Activated CD4-positive, alpha-beta memory T cell treated with anti-CD3 and anti-CD28 coated beads, Interleukin-2, amount 10 ng/mL, durations not matched to agents 7 days and 5 days (primary cell): ENCODE measurements at places on chromosomes 7 and 10.

GRCh38 chr7:2197436-2198155 is 35.1 kb downstream of the MAD1L1 start:
- DNase-seq, result no peak

GRCh38 chr10:97771913-97772823 is at the start of gene SFRP5:
Gene SFRP5 (minus strand): TSS chr10:97771999. CDS start chr10:97771833, 166 bp downstream.
- DNase-seq, result no peak

- DNase-seq, result no peak
These were observed 2.5 kb upstream of the KPNA7 start for GRCh38 chr7:99210265-99210970.

DNA sequence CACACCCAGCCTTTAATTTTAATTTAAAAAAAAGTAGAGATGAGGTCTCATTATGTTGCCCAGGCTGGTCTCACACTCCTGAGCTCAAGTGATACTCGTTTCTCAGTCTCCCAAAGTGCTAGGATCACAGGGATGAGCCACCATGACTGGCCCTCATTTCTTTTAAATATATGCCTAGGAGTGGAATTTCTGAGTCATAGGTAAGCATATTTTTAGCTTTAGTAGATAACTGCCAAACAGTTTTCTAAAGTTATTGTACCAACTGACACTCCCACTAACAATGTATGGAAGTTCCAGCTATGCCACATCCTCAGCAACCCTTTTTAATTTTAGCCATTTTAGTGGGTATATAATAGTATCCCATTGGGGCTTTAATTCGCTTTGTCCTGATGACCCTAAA is 13.8 kb upstream of the PPIF start:
- DNase-seq, result no peak

- DNase-seq, result peak; percentile 61
These were observed at the start of gene ZC3HAV1L for GRCh38 chr7:139035586-139036353. Gene ZC3HAV1L (minus strand): TSS chr7:139036042. CDS start chr7:139036017, 25 bp downstream.

- no peak for DNase-seq
These were observed 6.6 kb upstream of the INSIG1 start for GRCh38 chr7:155291045-155291530.

DNA sequence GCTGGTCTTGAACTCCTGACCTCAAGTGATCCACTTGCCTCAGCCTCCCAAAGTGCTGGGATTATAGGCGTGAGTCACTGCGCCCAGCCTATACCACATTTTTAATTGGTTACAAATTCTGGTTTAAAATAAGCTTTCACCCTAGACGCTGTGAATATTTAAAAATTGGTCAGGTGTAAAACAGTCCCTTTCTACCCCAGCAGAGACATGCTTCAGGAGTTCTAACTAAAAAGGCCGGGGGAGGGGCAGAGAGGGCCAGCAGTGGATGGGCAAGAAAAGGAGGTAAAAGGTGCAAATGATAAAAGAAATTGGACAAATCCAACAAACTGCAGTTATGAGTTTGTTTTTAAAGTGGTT is 70.0 kb downstream of the WAPL start:
- no peak for DNase-seq

GRCh38 chr7:17674166-17674942 is 265.9 kb downstream of the SNX13 start:
- DNase-seq, result no peak

- peak; percentile 6 for DNase-seq
These were observed 266.9 kb downstream of the RPS24 start for GRCh38 chr10:78300526-78300925.

- DNase-seq, result no peak
These were observed 172.3 kb downstream of the ARL4A start for GRCh38 chr7:12859761-12860160.

DNA sequence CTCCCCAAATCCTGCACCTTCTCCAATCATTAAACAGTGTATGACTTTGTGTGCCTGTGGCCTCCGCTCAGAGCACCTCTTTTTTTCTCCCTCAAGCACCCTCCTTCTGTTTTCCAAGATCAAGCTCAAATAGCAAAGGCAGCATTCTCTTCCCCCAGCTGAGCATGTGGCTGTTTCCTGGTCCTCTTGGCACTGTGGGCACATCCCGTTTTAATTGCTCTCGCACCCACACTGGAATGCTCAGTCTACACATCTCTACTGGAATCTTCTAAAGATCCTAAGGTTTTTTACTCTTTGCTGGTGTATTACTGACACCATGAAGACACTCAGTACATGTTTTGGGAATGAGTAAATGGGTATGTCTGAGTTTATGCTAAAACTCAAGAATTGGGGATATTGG is 107.4 kb downstream of the WDFY4 start:
- no peak for DNase-seq

GRCh38 chr10:57972783-57973182 is 294.9 kb downstream of the IPMK start:
- no peak for DNase-seq

DNA sequence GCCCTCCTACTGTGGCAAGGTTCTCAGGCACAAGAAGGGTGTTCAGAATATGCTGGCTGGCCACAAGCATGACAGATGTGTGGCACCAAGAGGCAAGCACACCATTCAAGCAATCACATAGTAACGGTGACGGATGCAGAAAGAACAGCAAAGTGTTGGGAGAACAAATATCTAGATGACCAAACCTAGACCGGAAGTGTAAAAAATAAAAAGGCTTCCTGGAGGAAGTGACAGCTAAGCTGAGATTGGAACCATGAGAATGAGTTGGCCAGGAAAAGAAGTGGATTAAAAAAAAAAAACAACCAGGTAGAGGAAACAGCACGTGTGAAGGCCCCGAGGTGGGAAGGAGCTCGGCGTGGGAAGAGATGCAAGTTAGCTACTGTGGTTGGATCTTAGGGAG is 22.0 kb downstream of the GHRHR start:
- no peak for DNase-seq

DNA sequence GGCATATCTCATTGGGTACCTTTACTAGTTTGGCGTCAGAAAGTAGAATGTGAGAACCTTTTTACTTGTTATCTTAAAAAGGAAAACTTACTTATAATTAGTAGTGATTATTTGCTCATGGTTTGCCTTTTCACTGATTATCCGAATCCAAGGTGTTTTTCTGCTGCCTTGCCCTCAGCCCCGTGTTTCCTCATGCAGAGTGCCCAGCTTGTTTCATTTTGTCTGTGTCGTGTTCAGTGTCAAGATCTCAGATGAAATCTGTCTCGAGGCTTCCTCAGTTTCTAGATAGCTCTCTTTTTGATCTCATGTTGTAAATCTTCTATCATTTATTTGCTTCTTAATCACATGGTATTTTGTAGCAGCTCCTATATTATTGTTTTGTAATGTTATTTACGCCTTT is 30.1 kb downstream of the RPA3 start:
- no peak for DNase-seq

DNA sequence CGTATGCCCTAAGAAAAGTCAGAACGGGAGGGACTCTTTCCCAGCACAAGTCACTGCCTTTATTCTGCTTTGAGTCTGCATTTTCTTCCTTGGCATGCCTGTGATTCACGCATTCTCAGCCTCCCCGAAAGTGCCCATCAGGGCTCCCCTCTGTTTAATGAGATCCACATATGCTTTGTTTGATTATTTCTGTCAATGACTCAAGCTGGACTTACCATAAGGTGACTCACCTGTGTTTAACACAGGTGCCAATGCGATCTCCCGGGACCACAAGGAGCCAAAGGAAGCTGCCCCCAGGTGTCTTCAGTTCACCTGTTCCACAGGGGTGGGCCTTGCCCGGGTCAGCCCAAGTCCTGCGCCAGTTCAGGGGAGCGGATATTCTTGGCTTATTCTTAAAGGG is 386.0 kb upstream of the SHH start:
- no peak for DNase-seq

DNA sequence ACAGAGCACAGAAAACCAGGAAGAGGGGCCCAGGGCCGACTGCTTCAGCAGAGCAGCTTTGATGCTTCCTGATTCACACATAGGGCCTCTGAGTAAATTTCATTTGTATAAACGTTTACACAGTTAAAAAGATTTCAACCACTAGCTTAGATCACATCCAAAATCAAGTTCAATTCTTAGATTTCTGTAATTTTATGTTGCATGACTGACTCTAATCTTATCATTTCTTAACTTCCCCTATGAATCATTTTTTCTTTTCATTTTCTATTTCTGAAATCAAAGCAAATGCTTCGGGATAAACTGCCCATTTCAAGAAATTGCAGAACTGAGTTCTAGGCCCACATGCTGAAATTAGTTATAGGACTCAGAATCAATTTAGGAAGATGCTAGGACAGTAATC is 224.7 kb downstream of the INHBA start:
- DNase-seq, result no peak

- DNase-seq, result no peak
These were observed 217.1 kb upstream of the GHITM start for GRCh38 chr10:83921984-83922860.

- DNase-seq, result no peak
These were observed 1017.6 kb downstream of the SORCS3 start for GRCh38 chr10:105658696-105659095.

- no peak for DNase-seq
These were observed 9.3 kb downstream of the CROT start for GRCh38 chr7:87354749-87355148.

GRCh38 chr10:112950714-112951358 is 789 bp downstream of the TCF7L2 start:
- peak; percentile 19 for DNase-seq

- DNase-seq, result no peak
These were observed 62.9 kb downstream of the REEP3 start for GRCh38 chr10:63583909-63584724.

- DNase-seq, result no peak
These were observed 290.0 kb upstream of the TEX47 start for GRCh38 chr7:89085580-89085979.

- DNase-seq, result no peak
These were observed 45.8 kb upstream of the BTBD16 start for GRCh38 chr10:122225330-122225729.

GRCh38 chr10:121168545-121169216 is 317.5 kb downstream of the WDR11 start:
- DNase-seq, result no peak

GRCh38 chr10:130757271-130757670 is 554.2 kb downstream of the TCERG1L start:
- no peak for DNase-seq

DNA sequence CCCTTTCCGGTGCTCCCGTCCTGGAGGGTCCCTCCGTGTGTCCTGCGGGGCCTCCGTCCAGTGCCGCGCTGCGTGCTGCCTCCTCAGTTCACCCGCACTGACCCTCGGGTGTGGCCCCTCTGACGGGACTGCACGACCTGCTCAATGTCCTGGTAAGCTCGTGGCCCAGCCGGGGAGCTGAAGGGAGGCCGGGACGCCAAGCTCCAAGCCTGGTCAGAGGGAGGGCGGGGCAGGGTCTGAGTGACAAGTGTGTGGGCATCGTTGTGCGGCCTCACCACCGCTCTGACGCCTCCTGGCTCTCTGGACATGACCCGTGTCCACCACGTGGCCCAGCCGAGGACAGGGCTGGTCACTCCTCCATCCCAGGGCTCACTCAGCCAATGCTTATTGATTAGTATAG is 25.9 kb downstream of the FAM20C start:
- DNase-seq, result no peak

DNA sequence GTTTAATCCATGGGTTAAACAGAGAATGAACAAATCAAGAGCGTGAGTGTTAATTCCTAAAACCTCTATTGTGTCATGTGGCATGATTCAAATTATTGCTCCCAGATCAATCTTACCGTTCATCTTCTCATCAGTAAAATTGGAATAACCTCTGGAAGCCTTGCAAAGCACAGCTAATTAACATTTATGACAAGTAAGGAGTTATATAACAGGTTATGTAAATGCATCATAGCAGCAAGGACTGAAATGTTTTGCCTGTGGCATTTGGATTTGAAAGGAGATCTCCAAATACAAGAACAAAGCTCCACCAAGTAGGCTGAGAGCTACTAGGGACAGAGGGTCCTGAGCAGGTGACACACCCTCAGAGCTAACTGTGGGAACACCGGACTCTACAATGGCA is 502.9 kb upstream of the CELF2 start:
- no peak for DNase-seq

- peak; percentile 17 for DNase-seq
These were observed 911 bp upstream of the HNRNPH3 start for GRCh38 chr10:68330852-68331454.

GRCh38 chr10:119283387-119283786 is 76.0 kb downstream of the GRK5 start:
- no peak for DNase-seq

GRCh38 chr10:74748468-74749031 is 77.8 kb upstream of the KAT6B start:
- no peak for DNase-seq
